ENCODE measurements at places on chromosomes 5 and 9.

DNA sequence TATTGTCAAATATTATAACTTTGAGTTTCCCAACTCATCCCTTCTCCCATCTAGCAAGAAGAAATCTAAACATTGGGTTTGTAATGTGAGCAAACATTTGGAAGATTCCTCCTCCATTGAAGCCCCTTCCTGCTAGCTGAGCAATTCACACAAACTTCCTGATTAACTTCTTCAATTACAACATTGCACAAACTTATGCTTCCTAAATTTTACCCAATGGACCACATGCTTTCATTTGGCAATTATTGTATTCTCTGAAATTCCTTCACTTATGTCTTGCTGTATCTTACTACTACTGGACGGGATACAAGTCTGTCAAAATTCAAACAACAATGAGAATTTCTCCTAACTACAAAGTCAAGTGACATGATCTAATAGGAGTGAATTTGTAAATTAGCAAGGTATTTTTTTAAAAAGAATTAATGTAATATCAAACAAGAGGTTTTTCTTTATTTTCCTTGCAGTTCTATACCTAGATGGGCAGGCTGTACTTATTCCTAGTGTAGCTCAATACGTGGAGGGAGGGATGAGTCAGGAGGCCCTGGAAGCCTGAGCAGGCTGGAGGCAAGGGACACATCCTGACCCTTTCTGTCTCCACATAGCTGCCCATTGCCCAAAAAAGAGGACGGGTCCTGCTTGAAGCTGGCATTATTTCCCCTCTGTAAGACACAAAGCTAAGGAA lies 11.8 kb upstream of the IFNW1 start:
- no peak for DNase-seq

- DNase-seq = no peak
Measured at GRCh38 chr5:89236900-89237299, 353.9 kb upstream of the MEF2C start.

DNA sequence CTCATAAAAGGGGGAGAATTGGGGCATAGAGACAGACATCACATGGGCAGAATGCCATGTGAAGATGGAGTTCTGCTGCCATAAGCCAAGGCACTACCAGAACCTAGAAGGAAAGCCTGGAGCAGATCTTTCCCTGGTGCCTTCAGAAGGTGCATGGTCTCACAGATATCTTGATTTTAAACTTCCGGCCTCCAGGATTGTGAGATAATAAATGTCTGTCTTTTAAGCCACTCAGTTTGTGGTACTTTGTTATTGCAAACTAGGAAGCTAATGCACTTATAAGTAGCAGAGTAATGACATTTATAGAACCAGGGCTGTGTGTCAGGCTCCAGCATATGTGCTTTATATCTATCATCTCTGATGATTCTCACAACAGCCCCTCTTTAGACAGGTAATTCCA lies 130.4 kb downstream of the ASTN2 start:
- no peak for DNase-seq

- DNase-seq = no peak
Measured at GRCh38 chr5:78552729-78553342, 95.7 kb downstream of the LHFPL2 start.

GRCh38 chr9:10274988-10275387 lies 337.8 kb downstream of the PTPRD start:
- peak; percentile 28 for DNase-seq

DNA sequence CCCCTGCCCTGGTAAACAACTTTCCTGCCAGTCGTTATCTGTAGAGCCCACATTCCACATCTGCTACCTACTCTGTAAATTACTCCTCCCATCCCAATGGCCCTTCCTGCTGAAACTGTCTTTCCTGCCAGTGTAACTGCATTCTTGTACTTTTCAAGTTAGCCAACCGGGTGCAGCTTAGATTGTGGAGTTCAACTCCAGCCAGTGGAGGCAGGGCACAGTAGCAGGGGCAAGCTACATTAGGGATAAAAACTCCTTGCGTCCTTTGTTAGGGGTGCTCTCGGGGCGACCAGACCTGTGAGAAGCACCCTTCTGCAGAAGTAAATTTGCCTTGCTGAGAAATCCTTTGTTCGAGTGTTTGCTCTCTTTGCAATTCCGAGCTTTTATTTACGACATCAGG lies 639.0 kb upstream of the TYRP1 start:
- no peak for DNase-seq

DNA sequence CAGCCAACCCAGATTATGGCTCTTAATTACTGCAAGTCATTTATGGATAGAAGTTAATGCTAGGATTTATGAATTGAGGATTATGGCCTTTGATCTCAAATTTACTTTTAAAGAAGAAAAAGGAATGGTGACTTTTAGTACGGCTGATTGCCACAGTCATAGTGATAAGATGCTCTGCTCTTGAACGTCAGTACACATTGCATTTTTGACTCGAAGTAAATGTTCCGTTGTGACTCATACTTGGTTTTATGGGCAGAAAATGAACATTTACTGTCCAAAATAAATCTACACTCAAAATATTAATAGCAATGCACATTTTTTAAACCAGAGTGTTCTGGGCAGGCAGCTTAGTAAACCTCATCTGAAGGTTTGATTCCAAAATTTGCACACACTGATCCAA lies 830 bp downstream of the ADAMTSL1 start:
- no peak for DNase-seq

DNA sequence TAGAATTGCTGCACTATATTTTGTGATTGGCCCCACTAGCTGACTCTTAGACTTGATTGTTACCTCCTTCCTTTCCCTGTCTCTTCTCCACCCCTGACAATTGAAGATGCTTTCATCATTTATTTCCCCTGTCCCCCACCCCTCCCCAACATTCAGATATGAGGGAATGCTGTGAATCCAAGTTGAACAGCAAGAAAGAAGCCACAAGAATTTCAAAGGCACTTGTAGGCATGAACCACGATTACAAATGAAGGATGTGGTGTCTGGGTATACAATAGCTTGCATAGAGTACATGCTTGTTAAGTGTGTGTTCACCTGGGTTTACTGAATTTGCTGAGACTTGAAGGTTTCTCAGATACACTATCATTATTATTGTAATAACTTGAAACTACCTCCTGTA lies 78.3 kb upstream of the TRIO start:
- no peak for DNase-seq

GRCh38 chr5:5978501-5979376 lies 399.6 kb downstream of the MED10 start:
- no peak for DNase-seq

GRCh38 chr5:121671624-121672023 lies 180.1 kb upstream of the FTMT start:
- no peak for DNase-seq

- no peak for DNase-seq
Measured at GRCh38 chr9:26812217-26812616, 80.4 kb downstream of the CAAP1 start.

- DNase-seq = no peak
Measured at GRCh38 chr5:142722146-142722545, 36.3 kb upstream of the FGF1 start.

- no peak for DNase-seq
Measured at GRCh38 chr5:175524211-175524610, 45.9 kb downstream of the SFXN1 start.

DNA sequence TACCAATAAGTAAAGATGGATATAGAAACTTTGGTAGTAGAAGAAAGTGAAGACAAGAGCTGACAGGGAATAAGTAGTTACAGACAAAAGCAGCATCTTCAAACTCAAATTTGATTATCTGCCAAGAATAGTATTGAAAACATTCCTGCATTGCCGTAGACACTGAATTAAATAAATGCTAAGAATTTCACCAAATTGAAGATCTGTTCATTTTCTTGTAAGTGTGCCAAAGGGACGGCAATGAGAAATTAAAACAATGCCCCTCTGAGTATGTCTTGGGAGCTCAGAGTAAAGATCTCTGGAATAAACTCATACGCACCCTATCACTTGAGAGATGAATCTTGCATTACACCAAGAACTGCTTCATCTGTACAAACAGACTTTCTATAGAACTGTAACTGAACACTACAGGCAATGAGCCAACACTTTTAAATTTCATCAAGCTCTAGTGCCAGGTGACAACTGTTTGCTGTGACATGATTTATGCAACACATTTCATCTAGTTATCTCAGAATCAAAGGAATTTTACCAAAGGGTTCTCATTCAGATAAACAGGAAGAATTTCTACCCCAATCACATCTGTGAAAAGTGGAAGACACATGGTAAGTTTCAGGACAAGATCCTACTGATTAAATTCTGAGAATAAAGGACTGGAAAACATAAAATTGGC lies 66.9 kb downstream of the RFX3 start:
- no peak for DNase-seq

DNA sequence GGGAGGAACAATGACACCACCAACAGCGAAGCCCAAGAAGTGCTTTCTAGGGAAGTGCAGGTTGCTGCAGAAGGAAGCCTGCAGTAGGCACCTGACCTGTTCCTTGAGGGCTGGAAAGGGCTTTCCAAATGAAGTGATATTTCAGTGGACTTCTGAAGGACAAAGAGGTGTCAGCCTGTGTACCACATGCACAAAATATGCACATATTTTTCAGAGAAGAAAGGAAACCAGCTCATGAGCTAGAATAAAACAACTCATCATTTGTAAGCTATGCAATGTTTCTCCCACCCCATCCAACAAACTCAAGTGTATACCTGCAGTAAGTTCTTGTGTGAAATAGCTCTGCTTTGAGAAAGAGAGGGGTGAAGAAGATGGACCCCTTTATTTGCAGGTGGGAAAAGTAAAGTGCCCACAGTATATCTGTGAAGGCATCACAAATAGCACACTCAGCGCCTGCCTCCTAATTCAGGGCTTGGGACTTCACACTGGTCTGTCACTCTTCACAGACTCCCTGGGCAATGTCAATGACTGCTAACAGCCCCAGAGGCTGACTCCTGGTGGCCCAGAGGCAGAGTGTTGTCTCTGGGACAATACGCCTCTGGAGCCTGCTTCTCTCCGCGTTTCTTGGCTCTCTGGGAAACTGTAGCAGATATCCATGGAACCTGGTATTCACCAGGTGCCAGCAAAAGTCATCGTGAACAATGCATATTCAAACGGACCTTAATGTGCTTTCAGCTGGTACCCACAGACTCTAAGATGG lies 198.1 kb upstream of the EFNA5 start:
- no peak for DNase-seq

GRCh38 chr9:94668928-94669729 lies 29.8 kb upstream of the FBP1 start:
- peak; percentile 83 for DNase-seq

- peak; percentile 74 for DNase-seq
Measured at GRCh38 chr9:130694205-130694604, 625 bp downstream of the EXOSC2 start.

DNA sequence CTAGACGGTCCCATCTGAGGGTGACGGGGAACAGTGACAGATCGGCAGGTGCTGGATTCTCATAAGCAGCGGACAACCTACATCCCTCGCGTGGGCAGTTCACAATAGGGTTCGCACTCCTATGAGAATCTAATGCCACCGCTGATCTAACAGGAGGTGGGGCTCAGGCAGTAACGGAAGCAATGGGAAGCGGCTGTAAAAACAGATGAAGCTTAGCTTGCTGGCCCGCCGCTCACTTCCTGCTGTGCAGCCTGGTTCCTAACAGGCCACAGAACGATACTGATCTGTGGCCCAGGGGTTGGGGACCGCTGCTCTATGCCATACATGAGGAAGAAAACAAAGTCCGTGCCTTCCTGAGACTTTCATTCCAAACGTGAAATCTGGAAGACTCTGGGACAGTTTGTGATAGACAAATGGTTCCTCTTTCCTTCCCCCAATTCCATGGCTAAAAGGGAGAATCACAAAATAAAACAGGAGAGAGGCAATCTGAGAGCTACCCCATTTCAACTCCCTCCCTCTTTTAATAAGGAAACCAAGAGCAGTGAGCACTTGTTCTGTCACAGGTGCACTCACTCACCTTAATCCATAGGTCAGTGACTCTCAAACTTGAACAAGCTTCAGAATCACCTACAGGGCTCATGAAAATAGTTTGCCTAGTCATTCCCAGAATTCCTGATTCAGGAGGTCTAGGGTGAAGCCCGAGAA lies 12.1 kb downstream of the PDCL start:
- DNase-seq = peak; percentile 86

DNA sequence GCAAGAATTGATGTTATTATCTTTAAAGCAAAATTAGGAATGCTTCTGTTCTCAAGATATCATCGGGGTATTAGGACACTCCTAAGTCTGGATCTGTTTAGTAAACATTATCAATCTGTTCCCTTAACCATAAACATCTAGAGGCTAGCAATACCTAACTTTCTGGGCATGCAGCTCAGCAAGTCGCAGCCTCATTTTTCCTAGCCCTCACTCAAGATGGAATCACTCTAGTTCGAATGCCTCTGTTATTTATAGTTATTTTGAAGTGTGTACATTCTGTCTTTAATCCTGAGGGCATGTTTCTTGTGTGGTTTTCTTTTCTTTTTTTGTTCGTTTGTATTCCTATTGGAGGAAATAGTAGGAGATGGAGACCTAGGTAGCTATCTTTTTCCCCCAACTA lies 66.9 kb downstream of the FER start:
- DNase-seq = no peak

DNA sequence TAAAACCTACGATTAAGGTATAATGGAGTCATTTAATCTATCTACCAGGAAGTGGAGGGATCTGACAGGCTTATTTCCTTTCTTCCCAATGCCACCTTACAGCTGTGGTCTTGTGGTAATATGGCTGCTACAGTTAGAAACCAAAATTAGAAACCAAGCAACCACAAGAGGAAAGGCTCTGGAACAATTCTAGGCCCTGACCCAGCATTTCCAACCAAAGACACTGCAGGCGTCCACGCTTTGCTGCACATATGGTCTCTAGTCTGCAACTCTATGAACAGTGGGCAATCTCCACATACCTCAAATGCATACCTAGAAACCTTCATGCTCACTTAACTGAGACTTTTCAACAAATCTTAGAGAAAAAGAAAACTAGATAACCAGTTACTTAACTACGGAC lies 339.1 kb downstream of the NFIB start:
- no peak for DNase-seq

DNA sequence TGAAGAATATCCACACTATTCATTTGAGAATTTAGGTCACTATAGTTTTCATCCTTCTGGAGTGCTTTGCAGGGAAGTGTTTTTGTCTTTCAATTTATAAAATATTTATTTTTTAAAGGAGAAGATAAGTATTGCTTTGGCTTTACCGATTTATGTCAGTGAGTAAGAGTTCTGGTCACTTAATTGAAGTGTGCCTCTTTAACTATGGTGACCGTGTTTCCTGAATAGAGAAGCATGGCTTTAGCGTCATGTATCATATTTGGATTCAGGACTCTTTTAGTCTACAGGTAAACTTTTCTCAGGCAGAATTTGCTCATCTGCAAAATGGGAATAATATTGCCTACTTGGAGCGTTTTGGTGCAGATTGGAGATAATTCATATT lies 902 bp downstream of the BDP1 start:
- DNase-seq = peak; percentile 45

- no peak for DNase-seq
Measured at GRCh38 chr5:87152886-87153285, 114.8 kb upstream of the RASA1 start.

GRCh38 chr9:126700903-126701812 lies 87.4 kb downstream of the LMX1B start:
- DNase-seq = no peak

All from hematopoietic multipotent progenitor cell treated with erythropoietin and hydrocortisone succinate and interleukin-3 and kit ligand, for 6 days (in vitro differentiated cells).